ENCODE measurements at places on chromosomes 1 and 21.

- no peak for DNase-seq
Observed at GRCh38 chr1:202697038-202697437, 13.2 kb downstream of the SYT2 start.

- DNase-seq: no peak
Observed at GRCh38 chr1:183720028-183720427, 66.9 kb upstream of the APOBEC4 start.

DNA sequence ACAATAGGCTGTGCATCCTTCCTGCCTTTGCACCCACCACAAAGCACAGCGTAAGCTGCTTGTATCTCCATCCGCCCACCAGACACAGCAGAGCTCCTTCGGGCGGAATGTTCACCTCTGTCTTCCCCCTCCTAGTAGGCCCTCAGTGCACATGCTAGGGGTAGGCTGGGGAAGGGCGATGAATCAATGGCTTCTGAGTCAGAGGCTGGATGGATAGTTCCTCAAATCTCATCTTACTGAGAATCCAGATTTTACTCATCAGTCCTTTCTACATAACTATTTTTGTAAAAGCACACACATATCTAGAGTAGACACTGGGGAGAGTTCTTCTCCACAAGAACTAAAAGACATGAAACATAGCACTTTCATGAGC lies 73.8 kb downstream of the BCAR3 start:
- no peak for DNase-seq

DNA sequence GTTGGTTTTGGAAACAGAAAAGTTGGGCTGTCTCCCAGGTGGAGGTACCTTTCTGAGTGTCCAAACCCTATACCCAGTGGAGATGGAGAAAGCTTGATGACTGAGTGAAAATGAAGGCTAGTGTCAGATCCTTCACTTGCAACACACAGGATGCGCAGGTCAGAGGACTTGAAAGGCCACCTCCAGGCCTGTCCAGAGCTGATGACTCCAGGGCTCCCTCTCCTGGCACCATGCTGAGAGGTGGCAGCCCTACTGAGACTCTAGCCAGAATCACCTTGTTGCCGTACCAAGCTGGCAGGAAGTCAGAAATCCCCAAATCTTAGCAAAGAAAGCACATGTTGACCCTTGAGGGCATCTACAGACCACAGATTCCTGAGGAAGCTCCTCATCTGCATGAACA lies 16.4 kb downstream of the KNCN start:
- no peak for DNase-seq
